Brain microvascular endothelial cell (primary cell): ENCODE measurements at places on chromosomes 11 and 22.

- DNase-seq: no peak
These were observed 108.6 kb upstream of the ASPHD2 start for GRCh38 chr22:26320447-26320846.

DNA sequence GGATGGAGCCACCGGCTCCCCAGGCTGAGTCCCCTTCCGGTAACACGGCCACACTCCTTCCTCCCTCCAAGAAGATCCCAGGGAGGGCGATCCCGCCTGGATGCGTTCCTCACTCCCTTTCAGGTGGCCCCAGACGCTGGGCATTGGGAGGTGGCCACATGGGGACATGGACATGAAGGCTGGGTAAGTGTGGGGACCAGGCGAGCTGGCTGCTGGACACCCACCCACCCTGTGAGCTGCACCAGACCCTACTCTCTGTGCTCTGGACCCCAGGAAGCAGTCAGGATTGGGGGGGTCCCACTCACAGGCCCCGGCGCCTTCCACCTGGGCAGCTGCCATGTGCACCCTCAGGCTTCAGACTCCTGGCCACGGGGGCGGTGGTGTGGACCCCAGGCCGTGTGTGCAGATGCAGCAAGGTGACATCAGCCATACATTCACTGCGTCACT is 932.8 kb downstream of the BRD1 start:
- DNase-seq: no peak

- no peak for DNase-seq
These were observed 3.0 kb upstream of the MS4A7 start for GRCh38 chr11:60375316-60375715.

GRCh38 chr11:86115542-86116385 is 46.9 kb upstream of the PICALM start:
- DNase-seq: no peak

DNA sequence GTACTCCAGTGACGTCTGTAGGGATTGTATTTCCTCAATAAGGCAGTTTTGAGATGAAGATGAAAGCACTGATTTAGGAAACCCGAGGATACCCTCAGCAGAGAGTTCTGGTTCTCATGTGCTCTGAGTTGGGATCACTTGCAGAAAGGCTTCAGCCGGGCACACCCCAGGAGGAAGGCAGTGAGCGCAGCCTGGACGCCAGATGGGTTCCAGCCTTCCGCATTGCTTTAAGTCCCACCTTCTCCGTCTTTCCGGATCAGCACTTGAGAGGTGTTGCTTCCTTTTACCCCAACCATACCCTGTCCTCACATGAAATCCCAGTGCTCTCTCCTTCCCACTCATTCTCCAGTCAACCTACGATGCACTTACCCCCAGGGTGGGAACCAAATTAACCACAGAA is 239.5 kb upstream of the CADM1 start:
- DNase-seq: no peak

DNA sequence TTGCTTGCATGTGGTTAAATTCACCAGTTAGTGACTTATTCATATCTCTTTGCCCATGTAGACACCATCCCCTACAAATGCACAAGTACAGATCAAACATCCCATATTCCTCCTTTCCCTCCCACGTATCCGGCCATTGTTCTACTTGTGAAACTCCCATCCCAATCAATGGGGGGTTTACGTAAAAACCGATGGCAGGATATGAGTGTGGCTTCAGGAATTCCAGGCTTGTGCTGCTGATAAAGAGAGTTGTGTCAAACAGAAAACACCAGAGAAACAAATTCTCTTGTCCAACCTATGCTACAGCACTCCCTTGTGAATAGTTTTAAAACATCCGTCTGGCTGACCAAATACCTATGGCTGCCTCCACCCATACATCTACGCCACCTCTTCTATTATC is 15.5 kb downstream of the FLI1 start:
- DNase-seq: peak; percentile 98

DNA sequence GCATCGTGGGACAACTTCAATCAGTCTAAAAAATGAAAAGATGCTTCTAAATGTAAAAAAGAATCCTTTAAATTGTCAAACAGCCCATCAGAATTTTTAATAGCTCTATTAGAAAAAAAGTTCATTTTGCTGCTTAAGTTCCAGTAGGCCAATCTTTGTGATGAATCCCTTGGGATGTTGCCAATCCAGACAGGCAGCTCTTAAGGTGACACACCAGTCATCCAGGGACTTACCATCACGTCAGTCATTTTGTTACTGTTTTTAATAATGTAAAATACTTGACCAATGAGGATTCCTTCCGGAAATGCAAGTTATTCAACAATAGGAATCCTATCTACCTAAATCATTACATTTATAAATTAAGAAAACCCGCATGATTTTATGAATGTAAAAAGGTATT is 47.8 kb upstream of the TMEM45B start:
- no peak for DNase-seq
